ENCODE measurements at places on chromosomes 5 and 9.

DNA sequence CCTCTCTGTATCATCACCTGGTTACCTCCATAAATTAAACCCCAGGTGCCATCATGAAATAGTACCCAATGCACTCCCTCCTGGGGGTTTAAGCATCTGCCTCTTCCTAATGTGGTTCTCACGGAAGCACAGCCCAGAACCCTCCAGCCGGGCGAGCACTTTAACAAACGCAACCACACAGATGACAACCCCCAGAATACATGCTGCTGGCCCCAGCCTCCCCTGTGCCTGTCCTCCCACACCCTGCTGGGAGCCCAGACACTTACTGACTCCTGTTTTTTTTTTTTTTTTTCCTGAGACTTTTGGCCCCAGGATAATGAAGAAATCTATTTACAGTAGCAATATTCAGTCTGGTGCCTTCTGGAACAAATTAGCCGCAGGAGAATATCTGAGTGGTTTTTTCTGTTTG, 50.0 kb upstream of the COL5A1 start:
- DNase-seq: no peak

GRCh38 chr5:65070026-65070425, 301.3 kb downstream of the CWC27 start:
- no peak for DNase-seq

GRCh38 chr5:66438087-66438486, 158.1 kb upstream of the MAST4 start:
- DNase-seq: no peak

DNA sequence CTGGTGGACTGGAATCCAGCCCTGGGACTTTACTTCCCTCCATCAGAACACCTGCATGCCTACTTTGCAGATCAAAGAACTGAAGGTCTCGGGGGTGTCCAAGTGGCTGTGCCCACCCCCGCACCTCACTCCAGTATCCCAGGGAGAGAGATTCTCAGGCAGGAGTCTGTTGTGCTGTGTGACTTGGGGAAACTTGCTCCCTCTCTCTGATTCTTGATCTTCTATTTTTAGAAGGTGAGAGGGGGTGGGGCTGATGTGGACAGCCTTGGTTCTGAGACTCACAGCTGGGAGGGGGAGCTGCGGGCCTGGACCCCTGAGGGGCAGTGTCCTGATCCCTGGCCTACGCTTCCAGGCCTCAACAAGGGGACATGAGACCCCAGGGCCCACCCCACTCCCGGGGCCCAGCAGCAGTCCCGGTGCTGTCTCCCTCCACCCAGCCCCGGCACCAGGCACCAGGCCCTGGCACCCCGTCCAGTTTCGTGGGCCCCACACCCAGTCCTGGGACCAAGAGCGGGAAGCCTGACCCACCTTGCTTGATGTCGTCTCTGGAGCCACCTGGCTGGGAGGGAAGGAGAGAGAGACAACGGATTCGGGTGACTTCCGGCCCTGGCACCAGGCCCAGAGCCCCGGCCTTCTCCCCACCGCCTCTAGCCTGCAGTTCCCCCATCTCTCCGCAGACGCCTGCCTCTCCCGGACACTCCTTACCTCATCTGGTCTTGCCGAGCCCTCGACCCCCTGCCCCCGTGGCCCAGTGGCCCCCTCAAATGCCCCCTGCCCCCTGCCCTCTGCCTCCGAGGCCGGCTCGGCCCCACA, 74.0 kb upstream of the SPTLC1 start:
- no peak for DNase-seq

DNA sequence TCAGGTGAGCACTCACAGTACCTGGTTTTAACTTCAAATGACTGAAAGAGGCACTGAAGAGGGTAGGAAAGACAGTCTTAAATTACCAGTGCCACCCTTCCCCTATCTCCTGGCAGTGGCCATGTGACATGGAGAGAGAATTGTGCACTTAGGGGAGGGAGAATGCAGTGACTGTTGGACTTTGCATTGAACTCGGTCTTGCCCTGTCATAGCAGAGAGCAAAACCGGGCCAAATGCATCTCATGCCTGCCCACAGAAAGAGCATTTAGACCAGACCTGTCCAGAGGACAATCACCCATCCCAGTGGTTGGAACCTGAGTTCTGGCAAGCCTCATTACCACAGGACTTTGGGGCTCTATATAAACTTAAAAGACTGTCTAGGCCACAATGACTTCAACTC, 211.8 kb upstream of the SH3GL2 start:
- no peak for DNase-seq

DNA sequence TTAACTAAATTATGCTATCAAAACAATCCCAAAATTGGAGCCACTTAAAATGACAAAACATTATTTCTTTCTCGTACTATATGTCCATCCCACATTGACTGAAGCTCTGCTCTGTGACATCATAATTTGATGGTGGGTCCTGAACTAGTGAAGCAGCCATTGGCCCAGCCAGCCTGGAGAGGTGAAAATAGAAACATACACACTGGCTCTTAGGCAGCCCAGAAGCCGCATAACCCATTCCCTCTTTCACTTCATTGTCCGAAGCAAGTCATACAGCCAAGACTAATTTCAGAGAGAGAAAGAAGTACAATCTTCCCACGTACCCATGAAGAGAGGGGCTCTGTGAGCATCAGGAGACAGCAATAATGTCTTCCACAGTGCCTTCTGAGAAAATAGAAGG, 342.5 kb downstream of the NFIB start:
- no peak for DNase-seq

GRCh38 chr9:98075332-98075805, 18.8 kb downstream of the NANS start:
- no peak for DNase-seq

DNA sequence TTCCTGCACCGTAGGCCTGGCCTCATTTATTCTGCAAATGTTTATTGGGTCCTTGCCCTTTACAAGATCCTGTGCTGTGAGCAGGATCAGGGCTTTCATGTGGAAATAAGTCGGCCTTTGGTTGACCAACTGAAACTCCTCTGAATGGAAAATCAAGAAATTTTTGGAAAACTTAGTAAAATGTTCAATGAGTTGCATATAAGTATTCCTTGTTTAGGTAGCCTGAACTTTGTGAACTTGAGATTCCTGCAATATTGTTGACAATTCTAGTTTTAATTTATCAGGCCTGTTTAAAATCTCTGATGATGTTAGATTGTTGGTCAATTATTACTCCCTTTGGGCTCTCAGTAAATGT, 1.1 kb downstream of the MAML1 start:
- DNase-seq: no peak

GRCh38 chr9:135046739-135047350, 40.6 kb upstream of the OLFM1 start:
- DNase-seq: no peak

- DNase-seq: no peak
Observed at GRCh38 chr5:146799231-146799630, 79.3 kb downstream of the PPP2R2B start.

DNA sequence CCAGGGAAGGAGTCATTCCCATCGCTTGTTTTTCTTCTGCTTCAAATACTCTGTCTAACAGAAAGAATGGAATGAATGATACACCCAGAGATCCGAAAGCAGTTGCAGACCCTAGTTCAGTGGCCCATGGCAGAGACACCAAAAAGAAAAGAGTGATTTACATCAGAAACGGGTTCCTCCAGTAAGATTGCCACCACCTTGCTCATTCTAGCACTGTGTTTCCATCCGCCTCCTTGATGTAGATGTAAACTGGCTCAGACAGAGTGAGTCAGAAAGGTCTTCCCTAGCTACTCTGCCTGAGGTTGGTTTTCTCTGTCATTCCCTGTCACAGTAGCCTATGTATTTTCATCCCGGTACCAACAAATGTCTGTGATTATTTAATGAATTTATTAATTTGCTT, 15.9 kb upstream of the CLINT1 start:
- no peak for DNase-seq

DNA sequence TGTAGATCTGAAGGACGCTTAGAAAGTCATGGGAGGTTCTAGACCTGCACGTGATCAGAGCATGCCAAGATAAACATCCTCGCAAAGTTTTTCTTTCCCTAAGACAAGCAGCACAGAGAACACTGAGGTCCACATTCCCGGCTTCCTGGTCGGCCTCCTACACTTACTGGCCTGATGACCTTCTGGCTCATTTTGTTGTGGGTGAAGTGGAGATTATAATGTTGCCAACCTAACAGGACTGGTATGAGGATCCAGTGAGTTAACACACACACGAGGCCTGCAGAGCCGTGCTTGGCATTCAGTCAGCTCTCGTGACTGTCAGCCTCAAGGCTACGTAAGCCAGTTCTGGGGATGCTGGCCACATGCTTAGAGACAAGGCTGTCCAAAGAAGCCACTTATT, 186.0 kb downstream of the TENT4A start:
- DNase-seq: no peak

DNA sequence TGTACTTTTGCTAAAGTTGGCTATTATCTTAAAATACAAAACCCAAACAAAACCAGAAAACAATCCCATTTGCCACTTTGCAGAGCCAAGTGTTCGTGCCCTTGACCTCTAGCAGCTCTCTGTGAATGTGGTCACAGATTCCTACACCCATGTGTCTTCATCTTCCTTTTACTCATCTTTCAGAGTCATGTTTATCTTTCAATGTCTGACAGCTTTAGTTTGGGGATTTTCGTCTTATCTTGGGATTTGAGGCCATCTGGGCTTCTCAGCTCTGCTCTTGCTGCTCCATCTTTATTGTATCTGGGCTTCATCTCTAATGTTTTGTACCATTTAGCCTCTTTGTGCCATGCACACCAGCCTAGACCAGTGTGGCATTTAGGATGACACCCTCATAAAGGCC, 81.0 kb downstream of the DAPK1 start:
- DNase-seq: no peak

DNA sequence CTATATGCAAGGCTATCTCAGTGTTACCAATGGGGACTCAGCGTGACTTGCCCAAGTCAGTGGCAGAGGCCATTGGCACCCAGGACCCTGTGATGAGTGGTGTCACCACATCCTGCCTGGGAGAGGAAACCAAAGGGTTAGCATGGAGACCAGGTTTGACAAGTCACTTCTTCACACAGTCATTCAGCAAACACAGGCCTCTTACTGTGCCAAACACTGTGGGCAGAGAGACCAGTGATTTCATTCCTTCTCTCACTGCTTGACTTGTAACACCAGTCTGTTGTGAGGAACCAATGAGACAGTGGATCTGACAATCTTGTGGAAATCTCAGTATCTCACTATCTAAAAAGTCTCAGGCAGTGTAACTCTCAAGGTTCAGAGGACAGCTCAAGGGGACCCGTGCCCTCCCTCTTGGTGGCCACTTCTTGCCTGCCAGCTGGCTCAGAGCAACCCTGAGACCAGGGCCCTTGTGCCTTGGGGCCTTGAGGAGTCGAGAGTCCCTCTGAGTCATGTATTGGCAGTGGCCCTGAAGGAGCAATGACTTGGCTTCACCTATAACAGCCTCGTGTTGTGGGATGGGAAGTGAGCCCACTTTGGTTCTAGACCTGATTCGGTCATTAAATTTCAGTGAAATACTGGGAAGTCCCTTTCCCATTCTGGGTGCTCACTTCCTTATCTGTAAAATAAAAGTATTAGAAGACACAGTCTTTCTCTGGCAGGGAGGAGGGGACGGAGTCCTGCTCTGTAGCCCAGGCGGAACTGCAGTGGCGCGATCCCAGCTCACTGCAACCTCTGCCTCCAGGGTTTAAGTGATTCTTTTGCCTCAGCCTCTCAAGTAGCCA, 1.6 kb downstream of the FABP6 start:
- no peak for DNase-seq

GRCh38 chr5:173917788-173918786, 29.9 kb downstream of the CPEB4 start:
- no peak for DNase-seq

DNA sequence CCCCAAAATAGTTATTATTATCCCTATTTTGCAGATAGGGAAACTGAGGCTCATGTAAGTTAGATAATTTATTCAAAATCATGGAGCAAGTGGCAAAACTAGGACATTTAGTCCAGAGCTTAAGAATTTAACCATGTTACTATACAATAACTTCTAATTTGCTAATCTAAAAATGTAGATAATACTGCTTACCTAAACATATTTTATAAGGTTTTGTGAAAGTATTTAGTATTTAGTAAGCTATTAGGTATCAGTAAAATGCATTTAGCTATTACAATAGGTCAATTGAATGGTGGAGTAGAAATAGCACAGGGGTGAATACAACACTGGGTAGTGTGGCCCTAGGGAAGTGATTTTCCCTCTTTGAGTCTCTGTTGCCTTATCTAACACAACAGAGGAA, 648.3 kb downstream of the KIF4B start:
- no peak for DNase-seq

- DNase-seq: no peak
Observed at GRCh38 chr5:65229841-65230240, 251.9 kb downstream of the ADAMTS6 start.

- DNase-seq: no peak
Observed at GRCh38 chr9:24218656-24219055, 327.0 kb downstream of the IZUMO3 start.

DNA sequence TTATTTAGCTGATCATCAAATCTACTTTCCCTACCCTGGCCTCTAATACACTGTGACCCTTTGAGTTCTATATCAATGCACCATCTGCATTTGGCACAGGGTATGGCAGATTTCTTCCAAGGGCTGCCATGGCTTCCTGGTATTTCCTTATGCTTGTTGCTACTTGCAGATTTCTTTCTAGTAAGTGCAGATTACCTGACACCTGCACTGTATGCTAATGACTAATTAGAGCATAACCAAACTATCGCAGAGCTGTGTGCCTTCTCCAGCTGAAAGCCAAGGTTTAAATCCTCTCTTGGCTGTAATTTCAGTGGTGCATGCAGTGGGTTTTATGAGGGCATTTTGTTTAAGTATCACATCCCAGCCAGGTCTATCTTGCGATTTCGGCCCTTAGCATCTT, 293.7 kb downstream of the KIF4B start:
- DNase-seq: no peak

DNA sequence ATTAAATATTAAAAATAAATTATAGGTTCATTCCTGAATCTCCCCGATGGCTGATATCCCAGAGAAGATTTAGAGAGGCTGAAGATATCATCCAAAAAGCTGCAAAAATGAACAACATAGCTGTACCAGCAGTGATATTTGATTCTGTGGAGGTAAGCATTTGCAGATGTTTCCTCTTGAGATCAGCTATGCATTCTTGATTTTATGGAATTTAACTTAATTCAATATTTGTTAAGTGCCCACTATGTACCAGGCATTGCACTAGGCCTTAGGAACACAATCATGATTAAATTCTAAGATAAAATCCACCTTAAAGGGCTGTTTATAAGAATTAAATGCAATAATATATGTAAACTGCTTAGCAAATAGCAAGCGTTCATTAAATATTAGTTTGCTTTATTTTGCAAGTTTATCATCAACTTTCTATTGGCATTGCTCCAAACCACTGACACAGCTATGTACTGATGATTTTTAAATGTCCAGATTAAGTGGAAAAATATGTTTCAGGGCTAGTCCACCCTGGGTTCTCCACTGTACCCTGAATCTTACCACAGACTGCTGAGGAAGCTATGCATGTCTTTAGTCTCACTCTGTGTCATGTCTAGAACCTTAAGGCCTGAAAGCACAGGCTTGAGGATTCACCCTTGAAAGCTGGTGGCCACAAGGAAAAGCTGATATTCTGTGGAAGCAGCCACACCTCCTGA, 33.2 kb downstream of the SLC22A4 start:
- DNase-seq: no peak

DNA sequence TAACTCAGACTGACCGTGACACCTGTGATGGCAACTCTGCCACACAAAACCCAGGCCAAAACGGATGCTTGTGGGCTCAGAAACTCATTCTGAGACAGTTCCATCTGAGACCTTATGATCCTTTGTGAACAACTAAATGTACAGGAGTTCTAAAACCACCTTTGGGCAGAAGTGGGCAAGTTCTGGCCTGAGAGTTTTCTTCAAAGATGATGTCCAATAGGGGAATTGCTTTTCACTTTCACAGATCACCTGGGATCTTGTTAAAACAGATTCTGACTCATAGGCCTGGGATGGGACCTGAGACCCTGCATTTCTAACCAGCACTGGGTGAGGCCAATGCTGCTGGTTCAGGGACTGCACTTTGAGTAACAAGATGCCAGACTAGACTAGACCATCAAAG, 67.8 kb upstream of the SLC25A51 start:
- no peak for DNase-seq

Measured in T-helper 2 cell (primary cell).